ENCODE measurements at places on chromosomes 5 and 9.

- DNase-seq, result no peak
Observed at GRCh38 chr9:95438561-95439357, 78.0 kb downstream of the PTCH1 start.

- no peak for DNase-seq
Observed at GRCh38 chr9:130981756-130982137, 27.2 kb upstream of the LAMC3 start.

GRCh38 chr5:160188141-160189015 is 40.9 kb upstream of the FABP6 start:
- DNase-seq, result peak; percentile 54

- no peak for DNase-seq
Observed at GRCh38 chr5:90399251-90399650, 10.3 kb downstream of the CETN3 start.

DNA sequence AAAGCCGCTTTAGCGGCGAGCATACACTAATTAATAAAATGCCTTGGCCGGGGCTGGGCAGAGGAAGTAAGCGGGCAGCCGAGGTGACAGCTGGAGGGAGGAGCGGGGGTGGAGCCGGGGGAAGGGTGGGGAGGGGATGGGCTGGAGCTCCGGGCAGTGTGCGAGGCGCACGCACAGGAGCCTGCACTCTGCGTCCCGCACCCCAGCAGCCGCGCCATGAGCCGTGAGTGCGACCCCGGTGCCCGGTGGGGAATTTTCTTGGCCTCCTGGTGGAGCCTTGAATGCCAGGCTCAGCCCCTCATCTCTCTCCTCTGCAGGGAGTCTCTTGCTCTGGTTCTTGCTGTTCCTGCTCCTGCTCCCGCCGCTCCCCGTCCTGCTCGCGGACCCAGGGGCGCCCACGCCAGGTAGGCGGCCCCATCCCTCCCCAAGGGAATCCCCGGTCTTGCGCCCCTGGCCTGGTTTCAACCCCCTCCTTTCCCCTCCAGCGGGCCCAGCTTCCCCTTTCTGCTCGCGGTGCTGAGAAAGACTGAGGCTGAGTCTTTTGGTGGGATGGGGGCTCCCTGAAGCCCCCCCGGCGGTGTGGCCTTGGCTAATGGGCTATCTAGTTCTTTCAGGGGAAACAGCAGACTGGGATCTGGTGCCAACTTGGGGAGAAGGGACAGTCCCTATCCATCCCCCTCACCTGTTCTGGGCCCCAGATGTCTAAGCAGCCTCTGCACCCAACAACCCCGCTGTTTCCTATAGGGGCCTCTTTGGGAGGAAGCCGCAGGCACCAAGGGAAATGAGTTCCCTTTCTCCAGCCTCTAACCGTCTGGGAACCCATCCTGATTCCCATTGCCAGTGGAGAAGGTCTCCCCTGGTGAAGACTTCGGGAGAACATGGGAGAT is at the start of gene PTGS1:
Gene PTGS1, plus strand, starts transcription at position 156 of the 887 bp plus-strand sequence. Its CDS starts 61 bp downstream, at position 217.
- no peak for DNase-seq

GRCh38 chr9:69590266-69590665 is 81.9 kb downstream of the APBA1 start:
- peak; percentile 97 for DNase-seq

DNA sequence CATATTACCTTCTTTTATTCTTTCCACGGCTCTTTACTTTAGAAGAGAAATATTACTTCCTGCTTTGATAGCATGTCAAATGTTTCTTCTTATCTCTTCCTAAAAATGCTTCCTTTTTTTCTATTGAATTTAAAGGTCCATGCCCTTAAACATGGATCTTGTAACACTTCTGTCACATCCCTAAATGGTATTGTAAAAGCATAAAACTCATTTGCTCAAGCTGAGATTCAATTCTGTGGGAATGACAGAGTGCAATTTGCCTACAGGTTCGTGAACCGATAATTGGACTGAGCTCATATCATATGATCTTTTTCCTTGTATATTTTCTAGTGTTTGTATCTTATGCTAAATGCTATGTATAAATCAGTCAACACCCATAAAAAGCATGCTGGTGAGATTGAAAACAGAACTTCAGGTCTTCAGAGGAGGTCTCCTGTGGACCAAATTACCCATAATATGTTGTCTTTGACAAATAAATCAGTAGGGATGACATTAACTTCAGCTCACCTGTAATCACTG is 429.3 kb downstream of the TMEM232 start:
- DNase-seq, result no peak

DNA sequence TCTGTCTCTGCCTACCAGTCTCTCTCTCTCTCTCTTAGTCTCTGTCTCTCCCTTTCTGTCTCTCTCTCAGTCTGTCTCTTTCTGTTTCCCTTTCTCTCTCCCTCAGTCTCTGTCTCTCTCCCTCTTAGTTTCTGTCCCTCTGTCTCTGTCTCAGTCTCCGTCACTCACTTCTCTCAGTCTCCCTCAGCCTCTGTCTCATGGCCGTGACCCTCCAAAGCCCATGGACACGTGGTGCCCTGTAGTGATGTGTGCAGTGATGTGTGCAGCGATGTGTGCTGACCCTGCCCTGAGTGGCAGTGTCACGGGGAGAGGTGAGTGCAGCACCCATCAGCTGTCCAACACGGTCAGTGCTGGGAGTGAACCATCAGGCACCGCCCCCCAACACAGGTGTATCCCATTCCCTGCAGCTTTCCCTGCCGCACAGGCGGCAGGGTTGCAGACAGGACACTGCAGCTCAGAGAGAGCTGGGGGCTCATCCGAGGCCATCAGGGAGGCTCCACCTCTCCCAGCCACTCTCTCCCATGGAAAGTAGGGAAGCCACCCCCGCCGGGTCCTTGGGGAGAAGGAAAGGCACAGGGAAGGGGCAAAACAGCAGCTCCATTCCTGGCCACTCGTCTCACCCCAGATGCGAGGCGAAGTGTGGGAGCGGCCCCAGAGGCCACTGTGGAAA is 794 bp upstream of the LRRC14B start:
- no peak for DNase-seq

- DNase-seq, result peak; percentile 74
Observed at GRCh38 chr9:111759762-111760639, 34.7 kb downstream of the SHOC1 start.

DNA sequence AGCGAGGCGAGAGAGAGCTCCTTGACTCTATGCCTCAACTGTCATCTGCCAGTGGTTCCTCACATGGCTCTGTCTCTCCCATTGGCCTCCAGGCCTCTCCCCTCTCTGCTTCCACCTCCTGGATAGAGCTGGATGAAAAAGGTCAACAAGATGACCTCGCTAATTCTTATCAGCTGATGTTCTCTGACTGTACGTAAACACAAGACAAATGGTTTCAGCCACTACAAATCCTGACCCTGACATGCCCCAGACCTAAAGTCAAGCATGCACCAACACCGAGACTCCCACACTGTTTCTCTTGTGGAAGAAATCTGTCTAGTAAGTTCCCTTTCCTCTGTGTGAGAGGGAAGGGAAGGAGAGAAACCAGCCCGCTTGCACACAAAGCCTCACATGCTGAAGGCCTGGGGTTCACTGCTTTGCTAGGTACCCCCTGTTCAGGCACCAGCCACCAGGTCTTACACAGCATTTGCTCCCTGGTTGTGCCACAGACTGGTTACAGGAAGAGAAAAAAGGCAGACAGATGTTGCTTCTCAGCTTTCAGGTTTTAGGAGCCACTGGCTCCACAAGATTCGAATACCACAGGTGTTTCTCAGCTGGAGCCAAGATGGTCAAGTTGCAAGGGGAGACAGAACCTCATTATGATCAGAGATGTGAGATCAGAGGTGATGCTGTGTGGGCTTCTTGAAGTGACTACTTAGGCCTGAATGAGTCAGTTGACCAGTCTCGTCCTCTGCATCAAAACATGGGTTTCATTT is 592.5 kb downstream of the CCDC171 start:
- DNase-seq, result no peak

GRCh38 chr5:83562071-83562606 is 90.6 kb downstream of the VCAN start:
- no peak for DNase-seq

GRCh38 chr5:17123010-17123409 is 94.4 kb upstream of the BASP1 start:
- DNase-seq, result no peak

GRCh38 chr5:156593546-156593945 is 256.5 kb upstream of the PPP1R2B start:
- no peak for DNase-seq

GRCh38 chr9:92245005-92245797 is 48.3 kb downstream of the IARS1 start:
- DNase-seq, result no peak

- no peak for DNase-seq
Observed at GRCh38 chr9:92098638-92099037, 16.6 kb downstream of the SPTLC1 start.

DNA sequence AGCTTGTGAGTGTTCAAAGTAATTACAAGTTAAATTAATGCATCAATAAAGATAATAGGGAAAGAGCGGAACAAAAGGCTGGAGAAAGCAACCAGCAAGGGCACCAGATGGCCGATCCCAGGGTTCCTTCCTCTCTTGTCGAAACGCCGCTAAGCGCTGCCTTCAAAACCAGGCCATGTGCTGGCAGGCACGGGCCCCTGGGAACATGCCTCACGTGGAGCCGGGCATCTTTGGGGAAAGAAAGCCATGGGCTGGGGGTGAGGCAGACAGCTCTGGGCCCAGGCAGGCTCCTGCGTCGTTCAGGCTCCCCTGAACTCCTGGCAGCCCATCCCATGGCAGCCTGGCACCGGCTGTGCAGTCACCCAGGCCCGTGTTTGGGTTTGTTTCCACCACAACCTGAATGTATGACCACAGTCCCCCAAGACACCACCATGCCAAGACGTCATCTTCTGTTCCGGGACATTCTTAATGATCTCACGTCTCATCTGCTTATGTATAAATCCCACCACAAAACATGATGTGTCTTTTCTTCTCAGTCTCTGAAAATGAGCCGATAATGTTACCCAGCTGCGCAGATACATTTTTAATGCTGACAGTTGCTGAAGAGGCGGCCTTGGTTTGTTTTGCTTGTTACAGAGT is 110.4 kb upstream of the SARDH start:
- DNase-seq, result peak; percentile 78

- no peak for DNase-seq
Observed at GRCh38 chr9:12194731-12195130, 498.5 kb upstream of the TYRP1 start.
